NCI-H1694 treated with DMSO at 0.1 percent for 48 hours (cell line): ENCODE measurements at places on chromosomes 2 and 18.

GRCh38 chr2:129775952-129776653, 203.4 kb upstream of the RAB6C start:
- no peak for DNase-seq

GRCh38 chr2:222341331-222341730, 42.5 kb upstream of the PAX3 start:
- no peak for DNase-seq

GRCh38 chr2:40719414-40719813, 267.5 kb upstream of the SLC8A1 start:
- no peak for DNase-seq

DNA sequence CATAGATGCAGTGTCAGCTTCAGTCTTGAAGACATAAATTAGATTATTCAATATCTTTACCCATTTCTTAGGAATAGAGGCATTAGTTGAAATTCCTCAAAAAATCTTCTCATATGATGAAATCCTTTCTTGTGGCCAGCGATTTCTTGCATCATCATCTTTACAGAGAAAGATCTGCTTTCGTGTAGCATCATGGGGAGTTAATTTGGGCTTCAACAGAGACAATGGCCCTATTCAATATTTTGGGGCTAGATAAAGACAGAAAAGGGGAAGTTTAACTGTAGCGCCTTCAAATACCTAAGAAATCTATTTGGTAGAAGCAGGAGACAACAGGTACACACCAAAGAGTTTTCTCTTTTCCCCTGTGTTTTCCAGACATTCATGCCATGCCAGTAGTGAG, 73.8 kb downstream of the TGFA start:
- DNase-seq = no peak

DNA sequence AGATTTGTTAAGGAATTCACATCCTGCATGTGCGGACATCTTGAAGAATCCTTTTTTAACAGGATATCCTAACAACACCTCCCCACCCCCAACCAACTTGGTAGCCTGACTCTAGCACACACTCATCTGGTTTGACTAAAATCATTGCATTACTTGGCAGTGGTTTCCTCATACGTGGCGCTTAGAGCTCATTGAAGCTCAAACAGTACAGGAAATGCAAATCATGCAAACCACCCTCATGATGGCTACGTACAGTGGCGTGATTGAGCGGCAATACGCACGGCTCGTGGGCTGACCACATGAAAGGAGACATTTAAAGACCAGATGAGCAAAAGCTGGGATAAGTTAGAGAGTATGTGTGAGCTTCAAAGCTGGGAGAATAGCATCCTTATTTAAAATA, 336.2 kb downstream of the ZEB2 start:
- DNase-seq = no peak

DNA sequence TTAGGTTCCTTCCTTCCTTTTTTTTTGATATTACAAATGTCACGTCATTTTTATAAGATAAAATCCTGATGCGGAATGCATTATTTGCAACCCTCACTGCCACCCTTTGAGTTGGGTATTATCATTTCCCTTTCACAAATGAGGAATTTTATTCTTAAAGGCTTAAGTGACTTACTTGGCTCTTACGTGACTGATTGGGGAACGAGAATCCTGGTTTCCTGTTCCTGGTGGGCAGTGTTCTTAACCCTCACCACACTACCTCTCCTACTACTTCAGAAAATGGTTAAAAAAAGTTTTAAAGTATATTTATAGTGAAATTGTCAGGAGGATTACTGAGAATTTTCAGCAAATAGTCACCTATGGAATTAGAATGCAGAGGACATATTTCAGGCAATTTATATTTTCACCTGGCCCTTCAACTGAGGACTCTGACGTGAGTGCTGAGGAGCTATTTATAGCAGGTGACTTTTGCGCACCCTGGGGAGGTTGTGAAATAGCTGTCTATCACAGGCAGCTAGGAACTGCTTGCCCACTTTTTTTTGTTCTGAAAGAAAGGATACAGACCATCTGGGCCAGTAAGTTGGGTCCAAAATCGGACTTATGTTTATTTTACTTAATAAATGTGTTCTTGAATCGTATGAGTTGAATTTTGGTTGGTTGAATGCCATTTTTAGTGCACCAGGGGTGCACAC, 18.7 kb upstream of the RASGRP3 start:
- no peak for DNase-seq

DNA sequence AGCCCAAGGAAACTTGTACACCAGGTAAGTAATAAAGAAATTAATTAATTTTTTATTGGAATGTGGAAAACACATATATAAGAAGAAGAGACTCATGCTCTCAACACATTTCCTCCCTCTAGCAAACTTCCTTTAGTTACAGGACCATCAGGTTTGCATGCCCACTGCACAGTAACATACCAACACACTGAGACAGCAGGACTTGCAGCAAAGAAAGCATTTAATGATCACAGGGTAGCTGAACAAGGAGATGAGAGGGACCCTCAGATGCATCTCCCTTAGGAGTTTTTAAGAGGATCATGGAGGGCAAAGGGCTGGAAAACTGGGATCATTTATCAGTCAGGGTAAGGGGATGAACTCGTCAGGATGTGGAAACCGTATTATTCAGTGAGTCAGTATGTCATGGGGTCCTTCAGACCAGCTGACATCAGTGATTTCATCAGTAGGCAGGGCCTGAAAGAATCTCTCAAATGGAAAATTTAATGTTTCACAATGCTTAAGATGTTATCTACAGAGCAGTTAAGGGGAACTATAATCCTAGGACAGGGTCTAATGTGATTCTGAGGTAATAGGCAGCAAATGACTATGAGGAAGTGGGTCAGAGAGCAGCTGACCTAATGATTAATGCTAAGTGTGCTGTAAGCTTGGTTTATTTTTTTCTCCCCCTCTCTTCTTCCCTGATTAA, 193.8 kb upstream of the RND3 start:
- DNase-seq = no peak

GRCh38 chr2:57806449-57806968, 240.1 kb upstream of the VRK2 start:
- DNase-seq = no peak

- DNase-seq = peak; percentile 11
Measured at GRCh38 chr2:174335988-174336500, 1.3 kb downstream of the SP9 start.

GRCh38 chr18:75473316-75473715, 45.8 kb upstream of the SMIM21 start:
- DNase-seq = no peak

- DNase-seq = peak; percentile 53
Measured at GRCh38 chr2:62774555-62775366, 69.2 kb downstream of the EHBP1 start.

DNA sequence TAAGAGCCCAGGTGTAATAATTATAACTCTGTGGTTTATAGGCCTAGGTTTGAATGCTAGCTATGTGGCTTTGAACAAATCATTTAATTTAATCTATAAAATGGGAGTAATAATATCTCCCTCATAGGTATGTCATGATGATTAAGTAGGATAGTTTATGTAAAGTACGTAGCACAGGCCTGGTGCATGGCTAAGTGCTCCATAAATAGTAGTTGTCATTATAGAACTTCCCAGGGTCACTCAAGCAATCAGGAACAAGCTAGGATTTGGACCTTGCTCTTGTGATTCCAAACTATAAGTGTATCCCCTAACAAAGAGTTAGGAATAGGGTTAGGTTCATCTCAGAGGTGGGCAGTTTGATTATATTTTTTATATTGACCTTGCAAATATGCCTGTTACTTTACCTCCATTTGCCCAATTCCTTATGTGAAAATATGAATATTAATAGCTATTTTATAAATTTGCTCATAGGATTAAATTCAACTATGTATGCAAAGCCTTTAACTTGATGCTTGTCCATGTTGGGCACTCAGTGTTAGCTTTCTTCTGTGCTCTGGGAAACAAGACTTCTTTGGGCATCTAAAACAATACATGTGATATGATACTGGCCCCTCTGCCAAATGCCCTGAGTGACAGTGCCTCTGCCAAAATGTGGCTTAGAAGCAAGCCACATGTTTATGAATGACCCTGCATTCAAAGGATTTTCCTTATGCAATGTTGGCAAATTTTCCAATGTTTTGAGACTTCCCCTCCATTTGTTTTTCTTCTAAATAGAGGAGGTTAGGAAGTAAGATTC, 353.6 kb downstream of the KIAA1328 start:
- DNase-seq = no peak
